ENCODE measurements at places on chromosomes 2 and 18.

DNA sequence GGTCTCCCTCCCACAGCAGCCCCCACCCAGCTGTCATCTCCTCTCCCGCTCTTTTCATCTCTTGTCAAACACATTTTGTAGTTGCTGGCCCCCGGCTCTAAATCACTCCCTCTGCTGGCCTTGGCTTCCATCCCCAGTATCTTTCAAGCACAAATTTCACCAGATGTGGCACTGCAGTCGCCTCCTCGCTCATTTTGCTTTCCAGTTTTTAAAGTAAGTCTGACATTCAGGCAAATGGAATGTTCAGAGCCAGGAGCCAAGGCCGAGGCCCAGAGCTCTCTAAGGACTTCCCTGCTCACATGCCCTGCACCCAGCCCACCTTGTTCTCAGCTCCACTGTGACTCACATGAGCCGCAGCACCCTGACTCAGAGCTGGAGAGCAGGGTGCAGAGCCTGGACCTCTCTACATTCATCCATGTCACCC lies 158.4 kb downstream of the GALNT14 start:
- no peak for DNase-seq

DNA sequence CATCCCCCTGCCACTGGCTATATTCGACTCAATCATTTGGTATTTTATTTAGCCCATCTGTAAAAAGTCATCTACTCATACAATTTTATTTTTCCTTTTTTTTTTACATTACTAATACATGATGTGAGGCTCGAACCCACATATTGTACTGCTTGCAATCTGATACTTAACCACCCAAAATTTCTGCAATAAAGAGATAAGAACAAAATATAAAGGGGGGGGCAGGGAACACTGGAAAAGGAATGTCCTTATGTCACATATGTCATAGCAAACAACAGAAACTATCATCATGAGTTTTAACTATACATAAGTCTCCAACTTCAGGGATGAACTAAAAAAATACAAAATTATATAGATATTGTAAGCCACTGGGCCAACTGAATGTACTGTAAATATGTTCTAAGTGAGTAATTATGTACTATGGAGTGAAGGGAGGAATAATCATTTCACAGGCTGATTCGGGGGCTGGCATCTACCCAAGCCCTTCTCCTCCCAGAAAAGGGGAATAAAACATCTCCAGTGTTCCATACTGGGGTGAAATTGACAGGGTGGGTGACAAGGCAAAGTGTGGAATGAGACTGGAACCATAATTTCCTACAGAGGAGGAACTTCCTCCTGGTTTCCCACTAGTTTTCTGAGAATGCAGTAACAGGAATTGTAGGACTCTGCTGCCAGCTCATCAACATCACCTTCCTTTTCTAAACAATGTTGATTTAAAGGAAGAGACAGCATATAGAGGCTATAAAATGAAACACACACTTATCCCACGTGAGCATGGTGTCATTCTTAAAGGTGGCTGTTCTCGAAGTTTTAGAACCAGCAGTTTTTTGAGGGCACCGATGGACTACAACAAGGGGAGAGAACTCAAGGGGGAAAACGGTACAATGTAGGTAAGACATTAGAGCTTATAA lies 79.5 kb downstream of the FARSB start:
- no peak for DNase-seq

- DNase-seq = no peak
Observed at GRCh38 chr2:102137138-102137537, 5.4 kb upstream of the IL1R1 start.

- no peak for DNase-seq
Observed at GRCh38 chr18:47274961-47275360, 23.5 kb upstream of the SKOR2 start.

DNA sequence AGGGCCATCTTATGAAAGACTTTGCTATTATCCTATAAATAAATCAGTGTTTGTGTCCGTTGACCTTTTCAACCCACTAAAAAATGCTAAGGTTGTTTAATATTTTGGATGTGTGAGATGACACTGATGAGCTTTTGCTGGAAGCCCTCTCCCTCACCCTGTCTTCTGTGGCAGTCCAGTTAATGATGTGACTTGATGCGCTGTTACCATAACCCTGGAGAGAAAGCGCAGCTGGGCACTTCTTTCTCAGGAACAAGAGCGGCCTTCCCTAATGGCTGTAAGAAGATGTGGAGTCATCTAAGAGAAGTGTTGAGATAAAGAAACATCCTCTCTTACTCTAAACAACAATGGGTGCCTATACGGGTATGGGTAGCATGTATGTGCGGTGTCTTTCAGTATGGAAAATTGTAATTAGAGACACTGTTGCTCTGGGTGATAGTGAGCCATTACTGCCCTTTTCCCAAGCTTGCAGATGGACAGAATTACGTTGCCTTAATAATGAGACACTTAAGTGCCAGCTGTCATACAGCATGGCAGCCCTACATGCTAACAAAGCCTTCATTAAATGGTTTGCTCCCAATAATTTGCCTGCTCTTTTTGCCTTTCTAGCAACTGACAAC lies 165.6 kb upstream of the NABP1 start:
- no peak for DNase-seq

DNA sequence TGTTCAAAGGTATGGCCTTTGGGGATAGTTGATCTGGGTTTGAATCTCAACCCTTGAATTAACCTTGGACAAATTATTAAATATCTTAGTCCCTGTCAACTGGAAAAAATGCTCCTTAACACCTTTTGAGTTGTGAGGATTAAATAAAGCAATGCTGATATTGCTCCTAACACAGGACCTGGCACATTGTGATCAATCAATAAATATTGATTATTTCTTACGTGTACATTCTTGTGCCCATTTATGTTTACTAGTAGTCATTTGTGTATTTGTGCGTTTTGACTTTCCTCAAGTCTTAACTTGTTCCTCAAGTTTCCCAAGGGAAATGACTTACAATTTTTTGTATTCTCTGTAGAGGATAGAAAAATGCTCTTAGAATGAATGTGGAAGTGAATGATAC lies 19.6 kb upstream of the FIGN start:
- no peak for DNase-seq

DNA sequence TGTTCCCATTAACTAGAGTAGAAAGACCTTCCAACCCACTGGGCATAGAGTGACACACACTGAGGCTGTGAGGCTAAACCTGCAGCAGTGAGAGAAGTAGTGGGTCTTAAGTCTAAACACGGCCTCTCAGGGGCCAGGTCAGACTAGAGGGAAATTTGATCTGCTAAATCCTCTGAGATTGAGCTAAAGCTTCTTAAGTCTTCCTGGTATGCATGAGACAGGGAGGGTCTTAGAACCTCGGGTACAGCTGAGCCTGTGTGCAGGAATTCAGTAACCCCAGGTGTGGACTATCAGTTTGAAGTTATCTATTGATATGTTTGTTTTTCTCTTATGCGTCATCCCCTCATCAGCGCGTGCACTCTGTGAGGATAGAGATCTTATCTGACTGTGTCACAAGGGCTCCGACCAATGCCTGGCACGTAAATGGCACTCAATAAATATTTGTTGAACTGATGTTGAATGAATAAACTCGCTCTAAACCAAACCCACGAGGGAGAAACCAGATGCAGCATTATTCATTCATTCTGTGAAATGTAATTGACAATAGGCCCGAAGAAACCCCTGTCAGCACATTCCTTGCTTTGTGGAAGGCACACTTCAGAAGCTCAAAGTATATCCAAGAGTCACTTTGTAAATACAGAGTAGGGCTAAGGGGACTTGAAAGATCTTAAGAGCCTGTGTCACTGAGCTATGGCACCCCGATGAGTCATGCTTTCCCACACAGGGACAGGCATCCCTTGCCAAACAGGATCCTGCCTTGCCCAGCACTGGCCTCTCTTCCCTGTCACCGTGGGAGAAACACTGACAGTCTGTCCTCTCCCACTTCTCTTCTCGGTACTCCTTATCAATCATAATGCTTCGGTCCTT lies 21.7 kb upstream of the RAB10 start:
- no peak for DNase-seq

DNA sequence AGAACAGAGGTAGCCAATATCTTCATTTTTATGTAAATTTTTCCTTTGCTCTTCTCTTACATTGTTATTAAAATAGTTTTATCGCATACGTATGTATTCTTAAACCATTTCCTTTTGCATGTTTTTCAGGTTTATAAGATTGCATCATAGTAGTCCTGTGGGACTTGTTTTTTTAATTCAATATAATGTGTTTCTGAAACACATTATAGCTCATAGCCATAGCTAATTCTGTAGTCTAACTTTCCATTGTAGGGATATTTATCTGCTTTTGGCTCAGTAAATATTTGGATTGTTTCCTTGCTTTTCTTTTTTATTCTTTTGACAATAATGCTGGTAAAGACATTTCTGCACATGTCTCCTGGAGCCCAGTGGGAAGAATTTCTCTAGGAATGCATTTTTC lies 484.3 kb downstream of the PTPRM start:
- no peak for DNase-seq

DNA sequence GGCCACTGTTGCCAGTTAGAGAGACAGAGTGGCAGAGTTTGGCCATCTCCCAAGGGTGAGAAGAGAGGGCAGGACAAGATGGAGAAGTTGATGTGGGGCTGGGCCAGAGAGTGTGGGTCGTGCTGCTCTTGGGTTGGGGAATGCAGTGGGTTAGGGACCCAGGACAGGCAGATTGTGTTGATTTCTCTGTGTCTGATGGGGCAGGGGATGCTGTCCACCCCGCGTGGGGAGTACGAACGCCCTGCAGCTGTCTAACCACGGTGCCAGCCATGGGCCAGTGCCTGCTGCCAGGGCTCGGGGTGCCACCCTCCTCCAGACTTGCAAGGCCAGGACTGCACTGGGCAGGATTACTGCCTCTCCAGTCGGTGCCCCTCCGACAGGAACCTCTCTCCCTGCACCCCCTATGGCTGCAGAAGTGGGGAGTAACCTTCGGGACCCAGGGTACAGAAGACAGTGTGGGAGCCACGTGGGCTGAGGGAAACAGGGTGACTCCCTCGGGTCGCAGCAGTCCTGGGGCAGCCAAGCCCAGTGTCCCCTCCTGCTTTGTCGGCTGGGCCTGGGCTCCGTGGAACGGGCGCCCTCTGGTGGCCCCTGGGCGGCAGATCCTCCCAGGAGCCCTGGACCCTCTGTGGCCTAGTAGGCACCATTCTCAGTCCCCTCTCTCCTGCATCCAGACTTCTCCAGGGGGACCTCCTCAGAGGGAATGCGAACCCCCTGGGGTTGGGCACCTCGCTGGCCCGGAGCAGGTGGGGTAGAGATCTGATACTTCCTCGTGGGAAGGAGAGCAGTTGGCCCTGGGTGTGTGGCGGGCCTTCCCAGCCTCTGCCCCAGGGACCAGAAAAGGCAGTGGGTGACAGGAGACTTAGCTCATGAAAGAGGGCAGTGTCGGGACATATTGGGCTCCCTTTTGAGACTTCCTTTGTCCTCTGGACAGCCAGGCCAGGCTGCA lies 2.7 kb downstream of the GPC1 start:
- DNase-seq = peak; percentile 94

- DNase-seq = no peak
Observed at GRCh38 chr2:130380096-130380934, 24.5 kb downstream of the PTPN18 start.

DNA sequence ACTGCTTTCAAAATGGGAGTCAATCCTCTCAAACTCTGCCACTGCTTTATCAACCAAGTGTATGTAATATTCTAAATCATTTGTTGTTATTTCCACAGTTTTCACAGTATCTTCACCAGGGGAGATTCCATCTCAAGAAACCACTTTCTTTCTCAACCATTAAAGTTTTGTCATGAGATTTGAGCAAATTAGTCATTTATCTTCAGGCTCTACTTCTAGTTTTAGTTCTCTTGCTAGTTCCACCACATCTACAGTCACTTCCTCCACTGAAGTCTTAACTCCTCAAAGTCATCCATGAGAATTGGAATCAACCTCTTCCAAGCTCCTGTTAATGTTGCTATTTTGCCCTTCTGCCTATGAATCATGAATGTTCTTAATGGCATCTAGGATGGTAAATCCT lies 545.8 kb downstream of the ARHGAP15 start:
- DNase-seq = no peak

DNA sequence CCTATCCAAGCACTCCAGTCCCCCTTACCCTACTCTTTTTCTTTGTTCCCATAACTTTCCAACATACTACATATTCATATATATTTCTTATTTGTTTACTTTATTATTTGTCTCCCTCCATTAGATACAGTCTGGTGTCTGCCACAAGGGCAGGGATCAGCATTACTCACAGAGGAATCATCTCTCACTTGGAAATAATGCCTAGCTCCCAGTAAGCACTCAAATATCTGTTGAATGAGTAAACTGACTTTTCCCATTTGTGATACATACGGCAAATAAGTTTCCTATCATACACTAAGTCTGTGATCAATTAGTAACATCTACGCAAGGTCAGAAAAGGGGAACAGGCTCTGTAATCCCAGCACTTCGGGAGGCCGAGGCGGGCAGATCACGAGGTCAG lies 18.7 kb downstream of the C1D start:
- DNase-seq = no peak

- DNase-seq = no peak
Observed at GRCh38 chr2:238023608-238024007, 37.2 kb upstream of the SCLY start.

GRCh38 chr2:58911877-58912276 lies 670.8 kb upstream of the FANCL start:
- no peak for DNase-seq

GRCh38 chr2:40364151-40364874 lies 87.6 kb downstream of the SLC8A1 start:
- no peak for DNase-seq

All from GM12892 (cell line).